ENCODE measurements at places on chromosomes 7 and 10.

DNA sequence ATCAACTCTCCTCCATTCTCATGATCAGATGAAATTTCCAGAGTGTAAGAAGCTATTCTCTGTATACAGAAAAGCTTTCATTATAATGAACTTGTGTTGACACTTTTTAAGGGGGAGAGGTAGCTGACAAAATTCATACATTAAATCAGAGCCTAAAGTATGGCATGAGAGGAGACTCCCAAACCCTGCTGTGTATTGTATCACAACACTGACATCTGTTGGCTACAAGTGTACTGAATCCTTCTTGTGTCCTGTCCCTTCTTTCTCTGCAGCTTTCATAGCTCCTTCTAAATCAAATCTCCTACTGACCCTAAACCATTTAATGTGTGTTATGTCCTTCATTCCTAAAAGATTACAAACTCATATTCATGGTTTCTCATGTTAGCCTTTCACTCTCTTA is 70.9 kb downstream of the GCC1 start:
- DNase-seq, result peak; percentile 13

- peak; percentile 48 for DNase-seq
Measured at GRCh38 chr10:124917428-124918190, 24.3 kb upstream of the ZRANB1 start.

- no peak for DNase-seq
Measured at GRCh38 chr7:28873365-28873764, 84.8 kb downstream of the TRIL start.

DNA sequence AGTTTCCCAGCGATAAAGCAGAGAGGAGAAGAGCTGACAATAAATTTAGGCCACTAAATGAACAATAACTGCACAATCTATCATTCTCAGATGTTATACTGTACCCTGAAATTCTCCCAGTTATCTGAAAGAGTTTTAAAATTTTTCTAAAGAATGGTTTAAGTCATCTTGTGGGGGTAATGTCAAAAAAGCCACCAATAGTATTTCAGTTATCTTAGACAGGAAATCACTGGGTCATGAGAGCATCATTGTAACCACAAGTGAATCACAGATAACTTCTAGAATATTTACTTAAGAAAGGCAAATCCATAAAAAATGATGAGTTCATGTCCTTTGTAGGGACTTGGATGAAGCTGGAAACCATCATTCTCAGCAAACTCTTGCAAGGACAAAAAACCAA is 147.1 kb downstream of the DNAJB9 start:
- DNase-seq, result no peak

GRCh38 chr7:132456418-132456817 is 119.9 kb downstream of the PLXNA4 start:
- no peak for DNase-seq

GRCh38 chr7:13633857-13634256 is 355.6 kb downstream of the ETV1 start:
- DNase-seq, result no peak

DNA sequence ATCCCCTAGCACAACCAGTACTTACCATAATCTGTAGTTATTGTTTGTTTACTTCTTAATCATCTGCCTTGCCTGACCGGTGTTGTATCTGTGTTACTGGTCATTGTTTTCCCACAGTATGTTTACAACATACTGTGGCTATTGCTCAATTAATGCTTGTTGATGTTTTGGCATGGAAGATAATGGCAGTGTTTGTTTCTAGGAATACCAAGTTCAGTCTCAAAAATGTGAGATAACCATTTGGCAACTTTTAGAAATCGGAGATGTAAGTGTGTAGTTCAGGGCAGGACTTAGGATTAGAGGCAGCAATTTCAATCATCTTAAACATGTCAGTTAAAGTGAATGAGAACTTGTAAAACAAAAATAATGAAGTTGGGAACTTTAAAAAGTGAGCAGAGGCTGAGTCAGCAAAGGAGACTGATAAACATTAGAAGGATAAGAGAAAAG is 8.2 kb downstream of the MINDY3 start:
- no peak for DNase-seq

- peak; percentile 31 for DNase-seq
Measured at GRCh38 chr7:33050535-33051318, 11.8 kb downstream of the NT5C3A start.

DNA sequence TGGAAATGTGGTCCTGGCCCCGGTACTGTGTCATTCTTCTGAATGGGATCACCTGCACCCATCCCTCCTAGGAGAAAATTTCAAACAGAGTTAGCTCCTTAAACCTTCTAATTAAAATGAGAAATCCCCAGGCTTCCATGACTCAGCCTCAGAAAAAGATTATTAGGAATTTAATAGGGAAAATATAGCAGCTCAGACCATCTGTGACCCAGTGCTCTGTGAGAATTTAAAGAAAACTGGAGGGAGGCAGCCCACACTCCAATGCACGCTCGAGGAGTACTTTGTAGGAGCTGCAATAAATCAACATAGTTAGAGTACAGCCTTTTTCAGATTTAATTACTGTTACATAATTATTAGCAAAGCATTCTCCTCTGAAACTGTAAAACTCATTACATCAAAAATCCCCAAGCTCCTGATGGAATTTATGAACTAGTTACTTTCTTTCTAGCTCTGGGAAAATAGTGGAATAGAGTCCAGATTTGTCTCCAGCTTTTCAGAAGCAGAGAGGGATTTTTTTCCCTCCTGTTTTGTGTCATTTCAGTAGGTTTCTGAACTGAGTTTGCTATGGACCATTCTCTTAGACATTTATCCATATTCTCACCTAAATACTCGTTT is 30.1 kb downstream of the NEUROD6 start:
- no peak for DNase-seq

Data from GM20000 (cell line).